ENCODE measurements at places on chromosomes 7 and 10. TPM values are rescaled to one million over a fixed set of nuclear protein-coding genes. Genes with fewer than 3 reads are reported as not detected.

GRCh38 chr10:69364232-69364940 lies 52.3 kb downstream of the TACR2 start:
- no peak for DNase-seq
- no peaks in the 10 kb centered on the region for H3K27me3 ChIP-seq
- peaks cover 61% of the 10 kb centered on the region for H3K36me3 ChIP-seq
- no peak overlapping the region for H3K4me3 ChIP-seq
- H3K4me1 ChIP-seq: peaks cover 26% of the 10 kb centered on the region

- no peaks in the 10 kb centered on the region for H3K36me3 ChIP-seq
- no peak overlapping the region for H3K4me3 ChIP-seq
- H3K27ac ChIP-seq: no peak overlapping the region
- DNase-seq: no peak
- H3K4me1 ChIP-seq: no peaks in the 10 kb centered on the region
These were observed 13.2 kb downstream of the BAIAP2L1 start for GRCh38 chr7:98387544-98388226.

LHPP gene
- total RNA-seq: 11.1 TPM

VPS37D gene
- 1.1 TPM for total RNA-seq

CBLL1 gene
- total RNA-seq: 31.7 TPM

All from activated CD8-positive, alpha-beta T cell treated with anti-CD3 and anti-CD28 coated beads for 36 hours (primary cell).